ENCODE measurements at places on chromosomes 2 and 18.

- DNase-seq = no peak
These were observed 162.2 kb upstream of the PGAP1 start for GRCh38 chr2:197088694-197089093.

- DNase-seq = no peak
These were observed 37.6 kb upstream of the PMAIP1 start for GRCh38 chr18:59861963-59862819.

- no peak for DNase-seq
These were observed 121.5 kb upstream of the PDE1A start for GRCh38 chr2:182548031-182548950.

- DNase-seq = no peak
These were observed 72.0 kb downstream of the DNER start for GRCh38 chr2:229642371-229642770.

DNA sequence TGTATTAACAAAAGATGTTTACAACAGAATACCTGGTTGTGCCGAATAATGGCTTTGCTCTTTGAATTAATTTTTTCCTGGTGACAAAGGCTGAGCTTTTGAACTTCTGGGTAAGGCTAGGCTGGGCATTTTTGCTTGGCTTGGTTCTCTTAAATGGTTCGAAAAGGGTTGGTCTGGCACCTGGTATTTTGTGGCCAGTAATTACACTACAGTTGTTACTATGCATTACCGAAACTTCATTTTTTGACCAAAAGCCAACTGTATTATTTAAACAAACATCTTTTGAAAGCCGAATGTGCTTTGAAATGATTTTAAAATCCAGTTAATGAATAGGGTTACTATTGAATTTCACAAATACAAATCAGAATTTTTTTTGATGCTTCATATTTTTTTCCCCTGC lies 19.4 kb upstream of the NFE2L2 start:
- no peak for DNase-seq

- DNase-seq = no peak
These were observed 60.9 kb downstream of the KCTD1 start for GRCh38 chr18:26487437-26487836.

GRCh38 chr2:15729709-15730544 lies 138.3 kb downstream of the DDX1 start:
- DNase-seq = no peak

- no peak for DNase-seq
These were observed 85.4 kb upstream of the ALPP start for GRCh38 chr2:232293191-232293590.

All from stimulated activated CD8-positive, alpha-beta memory T cell treated with anti-CD3 and anti-CD28 coated beads, Interleukin-7, amount 100 ng/mL, for 1 hour (primary cell).